Nephron progenitor cell (in vitro differentiated cells): ENCODE measurements at places on chromosomes 13 and 19.

DNA sequence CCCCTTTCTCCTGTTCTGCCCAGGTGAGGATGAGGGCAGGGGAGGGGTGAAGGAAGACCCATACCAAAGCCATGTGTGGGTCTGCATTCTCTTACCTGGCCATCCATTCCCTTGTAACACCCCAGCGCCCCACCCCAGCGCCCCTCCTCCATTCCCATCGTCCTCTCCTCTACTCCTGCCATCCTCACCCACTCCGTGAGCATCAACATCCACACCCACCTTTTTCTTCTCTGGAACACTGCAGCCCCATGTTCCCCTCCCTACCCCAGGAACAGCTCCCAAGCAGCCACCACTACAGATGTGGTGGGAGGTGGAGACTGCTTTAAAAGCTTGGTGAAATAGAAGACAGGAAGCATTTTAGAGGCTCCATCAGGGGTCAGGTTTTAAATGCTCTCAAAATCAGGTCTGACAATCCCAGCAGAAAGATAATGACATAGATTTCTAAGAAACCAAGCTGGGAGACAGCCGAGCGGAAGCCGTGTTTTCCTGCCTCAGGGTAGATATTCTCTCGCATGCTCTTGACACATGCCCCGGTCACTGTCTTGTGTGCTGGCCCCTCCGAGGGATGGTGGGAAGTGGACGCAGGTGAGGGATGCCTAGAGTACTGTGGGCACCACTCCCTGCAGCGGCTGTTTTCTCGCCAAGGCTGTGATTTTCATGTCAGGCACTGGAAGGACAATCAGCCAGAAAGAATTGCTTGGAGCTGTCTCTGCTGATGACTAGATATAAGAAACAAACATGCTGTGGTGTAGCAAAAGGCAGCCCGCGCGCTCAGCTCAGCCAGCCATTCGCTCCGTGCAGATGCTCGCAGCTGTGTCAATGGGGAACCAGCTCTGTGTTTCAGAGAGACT is 9.8 kb downstream of the MEDAG start:
- DNase-seq: no peak

- DNase-seq: peak; percentile 71
Observed at GRCh38 chr19:36257520-36257876, 42.6 kb downstream of the ZNF146 start.

DNA sequence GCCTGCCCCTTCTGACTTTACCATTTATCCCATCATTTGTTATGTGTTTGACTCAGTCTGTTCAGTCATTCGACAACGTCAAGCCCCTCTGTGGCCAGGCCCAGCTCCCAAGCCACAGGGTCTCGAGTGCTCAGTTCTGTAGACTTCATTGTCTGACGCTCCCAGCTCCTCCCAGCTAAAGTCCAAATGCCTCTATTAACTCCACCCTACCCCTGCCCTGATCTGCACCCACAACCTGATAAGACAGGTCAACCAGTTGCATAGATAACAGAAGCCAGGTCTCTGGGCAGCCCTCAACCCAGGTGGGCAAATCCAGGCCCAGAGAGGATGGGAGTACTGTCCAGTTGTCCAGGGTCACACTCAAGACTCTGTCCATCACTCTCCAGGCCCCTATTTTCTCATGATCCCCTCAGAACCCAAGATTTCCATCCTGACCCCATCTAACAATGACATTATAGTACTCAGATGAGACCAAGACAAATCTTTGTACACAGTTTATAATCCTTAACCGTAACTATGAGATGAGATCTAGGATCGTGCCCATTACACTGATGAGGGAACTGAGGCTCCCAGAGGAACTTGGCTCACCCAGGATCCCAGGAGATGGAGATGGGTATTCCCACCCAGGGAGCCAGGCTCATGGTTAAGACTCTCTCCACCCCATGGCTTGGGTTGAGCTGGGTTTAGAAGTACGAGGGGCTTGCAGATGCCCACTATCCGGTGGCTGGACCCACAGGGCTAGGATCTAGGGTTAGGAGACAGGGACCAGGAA is 1.1 kb downstream of the TM6SF2 start:
- no peak for DNase-seq

- no peak for DNase-seq
Observed at GRCh38 chr13:43676320-43676719, 110.5 kb downstream of the ENOX1 start.

GRCh38 chr13:22765547-22765946 is 415.2 kb upstream of the SGCG start:
- no peak for DNase-seq

GRCh38 chr13:34751044-34751443 is 191.0 kb upstream of the NBEA start:
- DNase-seq: no peak

DNA sequence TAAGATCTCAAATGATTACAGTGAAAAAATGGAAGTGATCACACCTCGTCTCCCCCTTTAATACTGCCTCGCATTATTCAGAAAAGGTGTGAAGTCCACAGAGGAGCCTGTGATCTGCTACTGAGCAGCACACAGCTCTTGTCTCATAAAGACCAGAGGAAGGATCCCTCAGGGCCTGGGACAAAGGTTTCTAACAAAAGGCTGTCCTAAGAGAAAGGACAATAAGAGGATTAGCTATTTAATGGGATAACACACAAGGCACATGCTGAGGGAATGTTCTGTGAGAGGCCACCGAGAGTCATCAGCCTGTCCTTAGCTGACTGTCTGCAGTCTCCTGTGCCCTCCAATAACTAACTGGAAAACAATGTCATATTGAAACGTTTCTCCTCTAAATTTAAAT is 26.7 kb downstream of the EBPL start:
- no peak for DNase-seq

- DNase-seq: peak; percentile 79
Observed at GRCh38 chr19:12782424-12783290, 7.3 kb upstream of the HOOK2 start.

- peak; percentile 9 for DNase-seq
Observed at GRCh38 chr13:110912651-110913051, 2.2 kb downstream of the ANKRD10 start.

GRCh38 chr13:22960827-22961226 is 220.0 kb upstream of the SGCG start:
- DNase-seq: no peak

GRCh38 chr19:42168206-42168605 is 36.0 kb upstream of the POU2F2 start:
- no peak for DNase-seq

- DNase-seq: no peak
Observed at GRCh38 chr13:43698758-43699157, 88.0 kb downstream of the ENOX1 start.

DNA sequence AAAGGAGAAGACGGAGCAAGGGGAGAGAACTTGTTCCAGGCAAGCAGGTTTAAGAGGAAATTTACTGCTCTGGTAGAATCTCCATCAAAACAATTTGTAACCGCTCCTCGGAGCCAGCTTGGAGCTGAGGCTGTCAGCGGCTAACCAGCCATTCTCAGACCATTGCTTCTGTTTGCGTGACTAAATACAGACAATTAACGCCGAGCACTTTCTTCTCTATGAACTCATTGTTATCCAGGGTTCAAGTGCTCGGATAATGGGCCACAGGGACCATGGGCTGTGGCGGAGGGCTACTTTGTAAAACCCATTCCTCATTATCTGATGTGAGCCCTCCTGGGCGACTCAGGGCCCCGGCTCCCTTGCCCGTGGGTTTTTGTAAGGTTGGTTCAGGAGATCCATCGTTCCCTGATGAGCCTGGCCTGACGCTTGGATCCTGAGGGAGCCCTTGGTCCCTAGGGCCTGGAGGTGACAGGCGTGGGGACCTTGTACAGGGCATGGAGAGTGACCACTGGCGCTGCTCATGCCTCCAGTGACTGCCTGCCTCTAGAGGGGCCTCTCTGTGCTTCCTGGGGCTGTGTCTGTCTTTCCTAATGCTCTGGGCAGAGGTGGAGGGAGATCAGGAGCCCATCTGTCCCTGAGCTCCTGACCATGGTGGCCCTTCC is 61.5 kb upstream of the ZNF536 start:
- no peak for DNase-seq

DNA sequence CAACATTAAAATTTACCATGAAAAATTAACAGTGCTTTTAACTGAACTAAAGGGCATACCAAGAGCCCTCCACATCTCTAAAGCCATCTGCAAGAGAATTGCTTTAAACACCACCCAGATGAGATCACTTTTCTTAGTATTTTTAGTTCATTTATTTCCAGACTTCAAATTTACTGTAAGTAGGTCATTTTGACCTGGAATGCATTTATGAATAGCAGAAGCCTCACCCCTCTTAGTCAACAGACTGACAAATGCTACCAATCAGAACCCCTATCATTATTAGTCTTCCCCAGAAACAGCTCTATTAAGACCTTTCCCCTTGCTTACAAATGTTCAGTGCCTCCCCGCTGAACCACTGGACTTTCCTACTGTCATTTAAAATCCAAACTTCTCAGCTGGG is 27.3 kb downstream of the RUBCNL start:
- no peak for DNase-seq

GRCh38 chr19:40360708-40361241 is 12.3 kb downstream of the PLD3 start:
- DNase-seq: no peak

- no peak for DNase-seq
Observed at GRCh38 chr19:33438987-33439781, 65.7 kb downstream of the CEBPG start.

DNA sequence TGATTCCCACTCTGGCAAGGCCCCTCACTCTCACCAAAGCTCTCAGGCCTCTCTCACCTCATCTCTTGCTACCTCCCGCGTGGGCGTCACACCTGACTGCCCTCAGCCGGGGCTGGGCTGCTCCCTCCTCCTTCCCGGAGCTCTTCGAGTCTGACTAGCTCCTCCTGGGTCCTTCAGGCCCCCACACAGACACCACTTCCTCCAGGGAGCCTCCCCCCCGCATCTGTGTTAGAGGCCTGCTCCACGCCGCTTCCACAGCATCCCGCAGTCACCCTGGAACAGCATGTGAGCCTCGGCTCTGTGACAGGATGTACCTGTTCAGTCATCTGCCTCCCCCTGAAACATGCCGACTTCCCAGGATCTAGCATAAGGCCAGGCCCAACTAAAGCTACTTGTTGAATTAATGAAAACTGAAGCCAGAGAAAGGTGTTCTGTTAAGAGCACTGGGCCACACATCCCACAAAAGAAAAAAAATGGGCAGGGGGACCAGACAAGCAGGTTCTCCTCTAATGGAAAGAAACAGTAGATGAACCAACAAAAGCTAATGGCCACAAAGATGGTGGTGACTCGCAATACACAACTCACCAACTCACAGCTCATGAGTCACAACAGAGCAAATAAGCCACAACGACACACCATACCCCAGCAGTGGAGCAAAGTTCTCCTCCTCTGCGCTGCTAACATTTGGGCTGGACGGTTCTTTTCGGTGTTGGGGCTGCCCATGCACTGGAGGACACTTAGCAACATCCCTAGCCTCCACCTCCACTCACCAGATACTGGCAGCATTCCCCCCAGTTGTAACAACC is 3.0 kb downstream of the PPP6R1 start:
- peak; percentile 33 for DNase-seq

- DNase-seq: no peak
Observed at GRCh38 chr13:113397608-113398425, 33.9 kb upstream of the GRTP1 start.

- DNase-seq: no peak
Observed at GRCh38 chr19:7844405-7844804, 14.4 kb downstream of the EVI5L start.

GRCh38 chr13:109182777-109183465 is 553.5 kb downstream of the MYO16 start:
- DNase-seq: no peak
